Osteocyte (in vitro differentiated cells): ENCODE measurements at places on chromosomes 5 and 9. TPM values are rescaled to one million over a fixed set of nuclear protein-coding genes. Genes with fewer than 3 reads are reported as not detected.
A peak's percentile ranks its signal among the peaks of the same experiment; 100 is the strongest.

The LECT2 gene
- not detected in 2 replicates for total RNA-seq

The ALDH1A1 gene
- total RNA-seq: not detected in 2 replicates

DNA sequence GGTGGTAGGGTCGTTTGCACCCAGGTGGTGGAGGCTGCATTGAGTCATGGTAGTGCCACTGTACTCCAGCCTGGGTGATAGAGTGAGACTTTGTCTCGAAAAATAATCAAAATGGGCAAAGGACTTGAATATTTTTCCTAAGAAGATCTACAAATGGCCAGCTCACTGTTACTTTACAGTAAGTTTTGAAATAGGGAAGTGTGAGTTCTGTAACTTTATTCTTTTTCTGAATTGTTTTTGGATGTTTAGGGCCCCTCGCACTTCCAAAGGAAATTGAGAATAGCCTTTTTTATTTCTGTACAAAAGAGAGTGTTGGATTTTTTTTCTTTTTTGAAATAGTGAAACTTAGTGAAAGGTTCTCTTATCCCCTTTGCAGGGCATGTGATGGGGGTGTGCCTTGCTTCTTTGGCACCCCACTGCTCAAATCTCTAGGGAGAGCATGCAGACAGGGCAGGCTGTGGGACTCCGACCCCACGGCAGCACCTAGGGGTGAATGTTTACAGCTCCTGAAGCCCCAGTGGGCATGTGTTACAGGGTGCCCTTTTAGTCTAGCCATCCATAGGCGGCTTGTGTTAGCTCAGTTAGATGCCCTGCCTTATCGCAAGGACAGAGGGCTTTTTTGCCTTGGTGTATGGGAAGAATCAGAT, 33.3 kb downstream of the GPBP1 start:
- no peak overlapping the region for H3K27ac ChIP-seq
- H3K36me3 ChIP-seq: peaks cover 9% of the 10 kb centered on the region
- no peaks in the 10 kb centered on the region for H3K27me3 ChIP-seq
- H3K4me1 ChIP-seq: peaks cover 51% of the 10 kb centered on the region
- DNase-seq: no peak
- no peak overlapping the region for H3K4me3 ChIP-seq

DNA sequence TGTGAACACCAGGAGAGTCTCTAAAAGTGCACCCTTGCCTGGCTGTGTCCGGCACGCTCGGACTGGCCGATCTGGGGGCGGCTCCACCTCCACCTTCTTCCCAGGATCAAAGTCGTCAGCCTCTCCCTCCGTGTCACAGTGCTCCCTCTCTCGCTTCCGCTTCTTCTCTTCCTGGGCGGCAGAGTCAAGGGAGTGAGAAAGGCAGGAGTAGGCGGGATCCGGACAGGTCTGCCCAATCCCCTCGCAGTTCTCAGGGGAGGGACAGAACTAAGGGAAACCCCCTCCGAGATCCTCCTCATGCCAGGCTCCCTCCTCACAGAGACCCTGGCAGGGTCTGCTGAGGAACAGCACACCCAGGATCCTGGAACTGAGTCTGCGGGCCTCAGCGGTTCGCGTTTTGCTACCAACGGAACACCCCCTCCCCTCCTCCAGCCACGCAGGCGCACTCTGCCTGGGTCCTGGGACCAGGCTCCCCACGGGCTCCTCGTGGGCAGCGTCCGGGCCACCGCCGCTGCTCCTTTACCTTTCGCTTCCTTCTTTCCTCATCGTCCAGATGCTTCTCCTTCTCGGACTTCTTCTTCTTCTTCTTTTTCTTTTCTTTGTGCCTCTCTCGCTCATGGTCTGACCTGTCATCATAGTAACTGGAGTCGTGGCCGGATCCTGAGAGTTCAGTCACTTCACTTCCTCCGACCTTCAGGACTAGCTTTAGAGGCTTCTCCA, 1.3 kb downstream of the BRD9 start:
- H3K4me1 ChIP-seq: peaks cover 33% of the 10 kb centered on the region
- peak; percentile 82 for DNase-seq
- H3K4me3 ChIP-seq: peak overlapping the region; percentile 89
- H3K27me3 ChIP-seq: no peaks in the 10 kb centered on the region

- H3K4me3 ChIP-seq: no peak overlapping the region
- no peaks in the 10 kb centered on the region for H3K27me3 ChIP-seq
- no peak overlapping the region for H3K27ac ChIP-seq
- no peak for DNase-seq
- H3K4me1 ChIP-seq: no peaks in the 10 kb centered on the region
Measured at GRCh38 chr9:27990524-27990923, 417.2 kb upstream of the C9orf72 start.

- H3K27ac ChIP-seq: no peak overlapping the region
- no peaks in the 10 kb centered on the region for H3K4me1 ChIP-seq
Measured at GRCh38 chr5:72015103-72015548, 92.1 kb upstream of the MAP1B start.

DNA sequence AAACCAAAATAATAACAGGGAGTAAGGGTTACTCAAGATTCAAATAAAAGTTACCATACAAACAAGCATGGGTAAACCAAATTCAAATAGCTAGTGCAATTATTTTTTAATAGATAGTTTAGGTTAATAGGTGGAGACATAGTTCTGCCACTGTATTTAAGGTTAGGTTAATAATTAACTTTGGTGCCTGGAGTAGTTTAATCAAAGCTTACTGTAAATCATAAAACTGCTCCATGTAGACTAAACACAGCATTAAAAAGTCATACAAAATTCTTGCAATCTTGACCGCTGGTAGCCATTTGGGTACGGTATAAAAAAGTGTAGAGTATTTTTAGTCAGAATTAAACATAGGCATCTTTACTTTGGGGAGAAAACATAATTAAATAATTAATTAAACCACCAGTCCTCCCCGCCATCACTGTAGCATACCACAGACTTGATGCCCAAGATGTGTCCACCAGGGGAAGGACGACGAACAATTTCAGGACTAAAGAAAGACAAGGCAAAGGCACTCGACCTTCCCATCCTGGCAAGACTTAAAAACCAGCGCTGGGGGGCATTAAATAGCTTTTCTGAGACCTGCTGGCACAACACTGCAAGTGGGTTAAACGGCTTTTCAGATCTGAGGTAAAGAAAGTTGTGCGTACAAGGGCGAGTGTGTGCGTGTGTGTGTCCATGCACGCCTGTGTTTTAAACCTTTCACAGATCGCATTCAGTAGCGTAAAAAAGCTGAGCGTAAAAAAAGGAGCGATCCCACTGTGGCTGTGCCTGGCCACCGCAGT, 2.9 kb downstream of the SEMA6A start:
- peaks cover 55% of the 10 kb centered on the region for H3K27me3 ChIP-seq
- H3K4me1 ChIP-seq: peaks cover 37% of the 10 kb centered on the region
- peak overlapping the region; percentile 87 for H3K4me3 ChIP-seq
- DNase-seq: no peak
- H3K36me3 ChIP-seq: no peaks in the 10 kb centered on the region

DNA sequence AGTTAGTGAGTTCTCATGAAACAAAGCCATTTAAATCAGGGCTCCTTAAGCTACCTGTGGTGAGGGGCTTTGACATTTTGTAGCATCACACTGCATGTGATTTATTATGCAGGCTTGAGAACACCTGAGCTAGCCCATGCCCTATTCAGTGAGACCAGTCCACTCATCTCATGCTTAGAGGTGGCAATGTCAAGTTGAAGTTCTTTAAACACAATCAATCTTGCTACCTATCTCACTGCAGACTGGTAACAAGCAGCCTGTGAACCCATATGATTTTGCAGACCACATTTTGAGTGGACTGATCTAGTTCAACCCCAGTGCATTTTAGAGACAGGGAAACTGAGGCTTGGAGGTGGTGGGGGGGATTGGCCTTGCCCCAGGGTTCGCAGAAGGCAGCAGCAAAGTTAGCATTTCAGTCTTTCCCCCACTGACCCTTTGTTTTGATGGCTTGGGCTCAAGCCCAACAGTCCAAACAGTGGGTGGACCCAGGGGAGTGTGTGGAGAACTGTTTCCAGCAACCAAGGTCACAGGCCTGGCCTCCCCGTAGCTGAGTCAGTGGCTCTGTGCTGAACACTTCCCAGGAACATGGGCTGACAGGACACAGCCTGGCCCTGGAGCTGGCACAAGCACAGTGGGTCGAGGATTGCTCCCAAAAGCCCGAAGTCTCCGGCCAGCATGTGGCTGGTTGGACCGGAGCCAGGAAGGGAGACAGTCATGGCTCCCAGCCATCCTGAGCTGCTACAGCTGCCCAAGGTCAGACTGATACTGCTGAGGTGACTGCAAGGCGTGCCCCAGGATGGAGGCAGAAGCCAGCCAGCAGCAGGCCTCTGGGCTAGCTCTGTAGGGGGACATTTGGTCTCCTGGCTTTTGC, 95.3 kb downstream of the RGS3 start:
- peaks cover 37% of the 10 kb centered on the region for H3K4me1 ChIP-seq
- DNase-seq: no peak
- peak overlapping the region; percentile 65 for H3K27ac ChIP-seq
- no peak overlapping the region for H3K4me3 ChIP-seq

DNA sequence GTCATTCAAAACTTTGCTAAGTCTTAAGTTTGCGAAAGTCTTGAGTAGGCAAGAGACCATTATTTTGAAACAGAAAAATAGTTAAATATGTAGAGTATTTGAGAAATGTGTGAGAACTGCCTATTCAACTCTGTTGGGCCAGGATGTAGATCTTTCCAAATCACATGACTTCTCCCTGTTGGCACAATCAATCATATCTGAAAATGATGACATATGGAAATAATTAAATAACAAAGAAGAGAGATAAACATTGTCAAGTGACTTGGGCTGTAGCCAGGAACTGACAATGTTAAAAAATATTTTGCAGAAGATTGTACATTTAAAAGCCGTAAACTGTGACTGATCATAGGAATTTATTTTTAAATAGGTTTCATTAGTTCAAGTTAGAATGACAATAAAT, 104.6 kb upstream of the IL6ST start:
- H3K4me3 ChIP-seq: no peak overlapping the region
- H3K27me3 ChIP-seq: no peaks in the 10 kb centered on the region
- no peak for DNase-seq
- no peaks in the 10 kb centered on the region for H3K36me3 ChIP-seq
- peaks cover 27% of the 10 kb centered on the region for H3K4me1 ChIP-seq

DNA sequence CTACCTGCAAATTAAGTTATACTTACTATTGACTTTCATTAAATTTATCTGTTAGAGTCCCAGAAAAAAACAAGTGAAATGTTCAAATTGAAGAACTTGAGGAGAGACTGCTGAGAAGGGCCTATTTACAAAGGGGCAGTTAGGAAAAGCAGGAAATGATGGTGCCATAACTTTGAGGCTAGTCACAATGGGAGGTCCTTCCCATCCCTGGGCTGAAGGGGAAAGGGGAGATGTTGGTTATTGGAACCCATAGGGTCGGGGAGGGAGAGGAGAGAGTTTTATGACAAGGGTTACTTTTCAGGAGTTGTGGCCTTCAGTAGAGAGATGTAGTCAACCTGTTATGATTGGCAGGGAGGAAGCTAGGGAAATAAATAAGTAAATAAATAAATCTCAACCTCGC, 169.1 kb downstream of the DMRT2 start:
- no peaks in the 10 kb centered on the region for H3K36me3 ChIP-seq
- H3K4me3 ChIP-seq: no peak overlapping the region
- peaks cover 2% of the 10 kb centered on the region for H3K4me1 ChIP-seq

DNA sequence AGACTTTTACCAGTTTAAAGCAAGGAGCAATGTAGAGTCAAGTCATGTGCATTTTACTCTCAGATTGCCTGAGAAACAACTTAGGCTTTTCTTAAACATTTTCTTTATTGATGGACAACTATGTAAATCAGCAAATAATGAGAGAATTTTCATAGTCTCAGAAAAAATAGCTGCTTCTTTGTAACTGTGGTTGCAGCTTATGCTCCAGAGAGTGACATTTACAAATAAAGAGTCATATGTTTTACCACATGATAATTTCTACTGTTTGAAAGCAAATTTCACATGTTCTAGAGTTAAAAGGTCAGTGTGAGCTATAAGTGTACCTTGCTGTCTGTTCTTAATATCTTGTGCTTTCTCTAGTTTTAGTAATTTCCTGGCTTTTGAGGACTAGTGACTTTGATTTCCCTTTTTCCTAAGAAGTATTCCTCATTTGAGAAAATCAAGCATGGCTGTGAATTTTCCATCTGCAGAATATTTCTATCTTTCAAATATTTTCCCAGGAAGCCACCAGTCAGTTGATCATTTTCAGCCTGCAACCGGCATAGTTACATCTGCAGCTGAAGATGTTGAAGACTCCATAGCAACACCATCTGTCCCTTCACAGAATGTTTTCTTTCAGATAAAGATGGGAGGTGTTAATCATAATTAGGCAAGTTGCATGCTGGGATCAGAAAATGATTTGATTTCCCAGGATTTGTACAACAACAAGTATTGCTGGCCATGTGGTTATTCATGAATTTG, 229.9 kb downstream of the SGCD start:
- H3K27me3 ChIP-seq: no peaks in the 10 kb centered on the region
- no peak overlapping the region for H3K27ac ChIP-seq
- DNase-seq: no peak

- H3K27me3 ChIP-seq: peaks cover 2% of the 10 kb centered on the region
- no peaks in the 10 kb centered on the region for H3K36me3 ChIP-seq
- H3K4me3 ChIP-seq: no peak overlapping the region
- no peak overlapping the region for H3K27ac ChIP-seq
- DNase-seq: no peak
- no peaks in the 10 kb centered on the region for H3K4me1 ChIP-seq
Measured at GRCh38 chr9:20037699-20038098, 248.9 kb upstream of the SLC24A2 start.

GRCh38 chr5:135458921-135459331, 6.8 kb upstream of the TIFAB start:
- peaks cover 10% of the 10 kb centered on the region for H3K4me1 ChIP-seq
- no peaks in the 10 kb centered on the region for H3K36me3 ChIP-seq
- H3K27me3 ChIP-seq: peaks cover 42% of the 10 kb centered on the region
- no peak for DNase-seq
- no peak overlapping the region for H3K27ac ChIP-seq
- no peak overlapping the region for H3K4me3 ChIP-seq
